ENCODE measurements at places on chromosomes 11 and 22.
A peak's percentile ranks its signal among the peaks of the same experiment; 100 is the strongest.

DNA sequence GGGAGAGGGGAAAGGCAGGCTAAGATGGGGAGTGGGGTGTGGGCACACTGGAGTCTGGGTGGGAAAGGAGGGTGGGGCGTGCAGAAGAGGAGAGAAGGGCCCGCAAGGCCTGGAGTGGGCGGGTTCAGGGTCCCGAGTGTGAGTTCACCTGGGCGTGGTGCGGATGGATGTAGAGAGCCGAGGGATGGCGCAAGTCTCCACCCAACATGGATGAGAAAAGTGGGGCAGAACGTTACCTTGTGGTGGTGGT is 364 bp upstream of the ABCC8 start:
- DNase-seq, result no peak

GRCh38 chr22:42603427-42603826 is 11.3 kb downstream of the POLDIP3 start:
- no peak for DNase-seq

DNA sequence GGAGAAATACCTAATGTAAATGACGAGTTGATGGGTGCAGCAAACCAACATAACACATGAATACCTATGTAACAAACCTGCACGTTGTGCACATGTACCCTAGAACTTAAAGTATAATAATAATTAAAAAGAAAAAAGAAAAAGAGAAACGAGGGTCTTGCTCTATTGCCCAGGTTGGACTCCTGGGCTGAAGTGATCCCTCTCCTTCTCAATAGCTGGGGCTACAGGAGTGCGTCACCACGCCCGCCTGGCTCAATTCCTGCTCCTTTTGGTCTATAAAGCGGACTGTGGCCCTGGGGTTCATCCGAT is 521 bp upstream of the PTS start:
- peak; percentile 71 for DNase-seq

GRCh38 chr11:61168042-61168688 is 6.9 kb upstream of the VPS37C start:
- DNase-seq, result no peak

DNA sequence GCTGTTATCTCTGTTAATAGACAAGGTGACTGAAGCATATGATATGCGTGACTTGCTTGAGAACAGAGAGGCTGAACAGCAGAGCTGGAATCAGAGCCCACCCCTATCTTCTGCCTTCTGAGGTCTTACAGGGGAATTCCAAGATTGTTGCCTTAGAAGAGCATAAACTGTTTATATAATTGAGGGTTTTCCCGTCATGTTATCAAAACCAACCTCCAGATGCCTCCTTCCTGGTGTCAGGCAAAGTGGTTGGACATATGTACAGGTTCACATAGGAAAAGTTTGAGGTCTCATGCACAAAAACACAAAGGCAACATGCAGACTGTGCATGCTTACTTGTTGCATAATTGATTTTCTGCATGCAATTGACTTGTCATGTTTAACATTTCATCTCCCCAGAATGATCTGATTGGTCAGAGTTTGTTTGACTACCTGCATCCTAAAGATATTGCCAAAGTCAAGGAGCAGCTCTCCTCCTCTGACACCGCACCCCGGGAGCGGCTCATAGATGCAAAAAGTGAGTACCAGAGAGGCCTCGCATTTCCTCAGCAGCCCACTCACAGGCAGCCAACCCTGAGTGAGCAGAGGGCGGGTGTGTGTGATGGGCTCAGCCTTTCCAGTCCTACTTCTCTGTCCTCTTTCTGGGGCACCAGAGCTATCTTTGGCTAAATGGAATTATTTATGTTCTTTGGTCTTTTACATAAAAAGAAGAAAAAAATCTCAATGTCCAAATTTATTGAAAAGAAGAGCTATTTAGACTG is 88.9 kb downstream of the BMAL1 start:
- DNase-seq, result peak; percentile 83

- DNase-seq, result no peak
These were observed 164.7 kb upstream of the GUCY1A2 start for GRCh38 chr11:107182978-107183377.

GRCh38 chr22:38097557-38098409 is 12.7 kb downstream of the BAIAP2L2 start:
- peak; percentile 12 for DNase-seq

- DNase-seq, result no peak
These were observed 126.3 kb downstream of the SLC1A2 start for GRCh38 chr11:35293035-35293434.

GRCh38 chr11:102291831-102292230 is 25.5 kb upstream of the BIRC3 start:
- no peak for DNase-seq

DNA sequence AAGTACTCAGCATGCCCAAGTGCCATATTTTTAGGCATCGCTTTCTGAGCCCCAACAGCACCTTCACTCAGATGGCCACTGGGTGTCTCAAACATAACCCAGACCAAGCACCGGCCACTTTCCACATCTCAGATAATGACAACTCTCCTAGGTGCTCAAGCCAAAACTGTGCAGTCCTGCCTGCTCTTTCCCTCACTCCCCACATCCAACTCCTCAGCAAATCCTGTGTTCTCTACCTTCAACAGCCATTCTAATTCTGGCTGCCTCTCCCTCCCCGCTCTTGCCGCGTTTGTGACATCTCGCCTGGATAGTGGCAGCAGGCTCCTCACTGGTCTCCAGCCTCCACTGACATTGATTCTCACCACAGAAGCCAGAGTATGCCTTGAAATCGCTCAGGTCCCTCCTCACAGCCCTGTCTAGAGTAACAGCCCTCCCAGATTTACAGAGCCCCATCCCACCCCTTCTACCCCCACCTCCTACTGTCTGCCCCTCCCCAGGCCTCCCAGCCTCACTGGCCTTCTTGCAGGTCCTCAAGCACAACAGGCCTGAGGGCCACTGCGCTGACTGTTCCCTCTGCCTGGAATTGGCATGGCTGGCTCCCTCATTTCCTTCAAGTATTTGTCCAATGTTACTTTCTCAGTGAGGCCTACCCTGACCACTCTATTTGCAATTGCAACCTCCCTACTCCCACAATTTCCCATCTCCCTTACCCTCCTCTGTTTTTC is 1.3 kb upstream of the PHETA2 start:
- no peak for DNase-seq

DNA sequence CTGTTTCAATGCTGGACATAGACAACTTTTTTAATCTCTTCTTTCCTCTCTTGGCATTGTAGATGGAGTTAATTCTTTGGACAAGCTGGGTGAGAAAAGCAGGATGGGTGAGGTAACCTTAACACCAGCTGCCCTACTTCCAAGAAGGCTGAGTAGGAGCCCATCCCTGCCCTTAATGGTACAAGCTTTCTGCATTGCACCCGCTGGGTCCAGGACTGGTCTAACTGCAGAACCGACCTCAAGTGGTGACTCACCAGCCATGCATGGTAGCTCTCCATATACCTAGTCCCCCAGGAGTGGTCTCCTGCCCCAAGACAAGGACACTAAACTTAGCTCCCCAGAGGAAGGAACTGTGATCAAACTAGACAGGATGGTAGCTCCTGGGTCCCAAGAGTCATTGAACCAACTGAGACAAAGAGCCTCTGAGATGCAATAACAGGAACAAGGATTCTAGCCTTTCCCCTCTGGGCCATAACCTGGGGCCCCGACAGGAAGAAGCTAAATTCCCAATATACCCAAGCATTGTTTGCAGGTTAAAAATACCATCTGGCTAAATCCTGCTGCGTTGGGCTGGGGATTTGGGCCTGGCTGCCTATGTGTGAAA is 32.1 kb downstream of the RPL27A start:
- no peak for DNase-seq

GRCh38 chr11:103494491-103494890 is 385.3 kb downstream of the DYNC2H1 start:
- no peak for DNase-seq

GRCh38 chr22:44777364-44777755 is 25.0 kb downstream of the ARHGAP8 start:
- DNase-seq, result no peak

DNA sequence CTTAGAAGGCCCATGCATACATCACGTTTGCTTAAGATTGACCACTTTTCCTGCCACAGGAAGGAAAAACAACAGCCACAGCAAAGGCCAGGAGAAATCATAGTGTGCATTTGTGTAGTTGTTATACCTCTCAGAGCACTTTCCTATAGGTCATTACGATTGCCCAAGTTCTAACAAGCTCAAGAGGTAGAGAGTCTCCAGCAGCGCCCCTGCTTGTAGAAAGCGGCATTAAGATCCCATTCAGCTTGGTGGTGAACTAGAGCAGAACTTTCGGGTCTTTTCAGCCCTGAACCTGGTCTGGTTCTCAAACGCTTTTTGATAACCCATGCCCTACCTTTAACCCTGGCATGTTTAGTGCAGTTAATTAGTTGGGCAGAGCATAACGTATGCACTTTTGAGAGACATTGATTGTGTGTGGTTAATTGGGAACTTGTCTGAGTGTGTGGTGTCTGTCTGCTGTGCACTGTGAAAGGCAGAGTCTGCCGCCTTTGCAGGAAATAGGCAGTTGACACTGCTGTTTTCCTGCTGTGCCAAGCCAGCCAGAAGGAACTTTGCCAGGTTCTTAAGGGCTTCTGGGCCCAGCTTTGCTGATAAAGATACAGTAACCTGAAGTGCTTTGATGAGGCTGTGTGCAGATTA is 109.9 kb upstream of the CLMP start:
- DNase-seq, result no peak

DNA sequence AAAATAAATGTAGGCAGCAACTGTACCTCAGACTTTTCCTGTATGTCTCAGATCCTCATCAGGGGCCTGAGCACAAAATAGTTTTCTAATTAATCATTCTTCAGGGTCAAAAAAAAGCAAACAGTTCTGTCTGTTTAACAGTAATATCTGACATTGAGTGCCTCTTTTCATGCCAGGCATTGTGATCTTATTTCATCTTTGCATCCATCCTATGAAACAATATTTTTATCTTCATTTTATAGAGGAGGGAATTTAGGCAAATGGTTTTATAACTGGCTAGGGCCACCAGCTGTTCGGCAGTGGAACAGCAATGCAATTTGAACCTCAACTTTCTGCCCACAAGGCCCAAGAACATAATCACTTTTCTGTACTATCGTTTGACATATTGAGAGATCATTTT is 145.6 kb downstream of the WNT7B start:
- peak; percentile 38 for DNase-seq

GRCh38 chr11:94128291-94128745 is 323 bp upstream of the PANX1 start:
- DNase-seq, result no peak

GRCh38 chr11:21323617-21324016 is 654.2 kb downstream of the NELL1 start:
- no peak for DNase-seq

DNA sequence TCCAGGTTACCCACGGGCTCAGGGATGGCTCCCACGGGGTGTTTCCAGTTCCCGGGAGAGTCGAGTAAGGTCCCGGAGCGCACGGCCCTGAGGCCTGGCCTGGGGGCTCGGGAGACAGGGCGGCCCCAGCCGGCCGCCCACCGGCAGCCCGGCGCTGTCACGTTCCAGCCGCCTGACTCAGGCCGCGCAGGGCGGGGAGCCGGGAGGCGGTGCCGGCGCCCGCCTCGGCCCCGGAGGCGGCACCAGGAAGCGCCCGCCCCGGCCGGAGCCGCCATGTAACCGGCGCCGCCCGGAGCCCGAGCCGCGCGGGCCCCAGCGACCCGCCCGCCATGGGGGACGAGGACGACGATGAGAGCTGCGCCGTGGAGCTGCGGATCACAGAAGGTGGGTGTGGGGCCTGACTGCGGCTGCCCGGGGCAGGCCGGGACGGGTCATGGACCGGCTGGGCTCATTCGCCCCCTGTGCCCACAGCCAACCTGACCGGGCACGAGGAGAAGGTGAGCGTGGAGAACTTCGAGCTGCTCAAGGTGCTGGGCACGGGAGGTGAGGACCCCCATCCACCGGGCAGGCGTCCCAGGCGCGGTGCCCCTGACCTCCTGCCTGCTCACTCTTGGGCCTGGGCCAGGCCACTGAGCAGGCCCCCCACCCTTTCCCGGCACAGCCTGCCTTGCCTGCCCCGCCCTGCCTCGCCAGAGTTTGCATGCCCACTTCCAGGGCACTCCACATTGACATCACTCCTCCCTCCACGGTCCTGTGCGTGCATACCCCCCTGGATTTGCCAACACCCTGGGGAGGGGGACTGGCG is at the start of gene RPS6KA4:
RPS6KA4 (plus strand) TSS at position 256 of the 805 bp plus-strand sequence; CDS start at position 330, 74 bp downstream.
- peak; percentile 58 for DNase-seq

- DNase-seq, result peak; percentile 54
These were observed 19.7 kb downstream of the P2RX3 start for GRCh38 chr11:57357856-57358255.

- no peak for DNase-seq
These were observed 22.9 kb downstream of the MORC2 start for GRCh38 chr22:30945653-30946052.

- DNase-seq, result no peak
These were observed 10.5 kb downstream of the POLD3 start for GRCh38 chr11:74602637-74603556.

GRCh38 chr11:58142761-58143160 is 17.4 kb upstream of the OR9I1 start:
- no peak for DNase-seq

DNA sequence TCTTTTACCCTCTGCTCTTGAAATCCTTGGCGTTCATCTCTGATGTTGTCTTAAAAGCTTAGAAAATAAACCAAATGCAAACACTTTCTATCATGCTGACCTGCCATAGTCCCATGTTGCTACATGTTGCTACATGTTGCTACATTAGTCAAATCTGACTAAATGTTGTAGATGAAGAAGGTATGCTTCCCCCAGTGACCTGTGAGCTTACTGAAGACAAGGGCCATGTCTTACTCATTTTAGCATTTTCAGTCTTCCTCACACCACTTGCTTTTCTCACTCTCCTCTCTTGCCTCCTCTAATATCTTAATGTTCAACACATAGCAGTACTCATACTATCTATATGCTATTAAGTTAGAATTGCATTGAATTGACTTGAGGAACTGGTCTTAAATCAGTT is 346.4 kb upstream of the MTNR1B start:
- no peak for DNase-seq

GRCh38 chr11:27237643-27238042 is 125.4 kb downstream of the CCDC34 start:
- DNase-seq, result no peak

DNA sequence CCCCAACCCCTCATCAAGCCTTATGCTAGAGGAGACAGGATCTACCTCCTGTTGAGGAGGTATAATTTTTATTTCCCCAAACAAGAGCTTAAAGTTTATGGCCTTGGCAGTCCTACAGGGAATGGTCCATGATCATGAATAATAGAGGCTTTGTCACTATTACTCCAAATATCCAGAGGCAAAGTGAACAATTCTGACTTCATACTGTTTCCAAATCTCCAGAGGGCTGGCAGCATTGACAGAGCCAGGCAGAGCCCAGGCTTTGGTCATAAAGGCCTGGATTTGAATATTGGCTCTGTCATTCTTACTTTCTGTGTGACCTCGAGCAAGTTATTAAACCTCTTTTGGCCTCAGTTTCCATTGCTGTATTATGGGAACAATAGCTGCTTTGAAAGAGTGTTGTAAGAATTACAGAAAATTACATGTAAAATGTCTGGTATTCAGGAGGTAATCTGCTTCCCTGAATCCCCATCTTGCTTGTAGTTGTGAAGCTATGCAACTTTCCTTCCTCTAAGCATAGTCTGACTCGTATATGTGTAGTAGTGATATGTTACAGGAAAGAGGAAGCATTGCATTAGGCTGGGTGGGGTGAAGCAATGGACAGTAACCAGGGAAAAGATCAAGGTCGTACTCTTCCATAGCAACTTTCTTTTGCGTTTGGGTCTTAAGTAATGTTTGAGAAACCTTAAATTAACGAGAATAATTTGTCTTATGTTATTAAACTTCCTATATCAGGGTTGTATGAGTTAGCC is 88.8 kb downstream of the CD44 start:
- DNase-seq, result peak; percentile 55
